ENCODE measurements at places on chromosomes 11 and 22. TPM values are rescaled to one million over a fixed set of nuclear protein-coding genes. Genes with fewer than 3 reads are reported as not detected.

OR8A1 gene
- not detected for total RNA-seq

- no peaks in the 10 kb centered on the region for H3K27me3 ChIP-seq
- H3K4me1 ChIP-seq, result no peaks in the 10 kb centered on the region
- H3K36me3 ChIP-seq, result no peaks in the 10 kb centered on the region
- no peak overlapping the region for H3K27ac ChIP-seq
- no peak overlapping the region for H3K4me3 ChIP-seq
Measured at GRCh38 chr22:47678048-47678447, 915.6 kb downstream of the TBC1D22A start.

SCT gene
- total RNA-seq, result not detected

HORMAD2 gene
- not detected for total RNA-seq

OR51F2 gene
- not detected for total RNA-seq

- no peak overlapping the region for H3K27ac ChIP-seq
- H3K36me3 ChIP-seq, result no peaks in the 10 kb centered on the region
- H3K27me3 ChIP-seq, result no peaks in the 10 kb centered on the region
- H3K4me3 ChIP-seq, result no peak overlapping the region
Measured at GRCh38 chr11:7571640-7572000, 57.8 kb downstream of the PPFIBP2 start.

DNA sequence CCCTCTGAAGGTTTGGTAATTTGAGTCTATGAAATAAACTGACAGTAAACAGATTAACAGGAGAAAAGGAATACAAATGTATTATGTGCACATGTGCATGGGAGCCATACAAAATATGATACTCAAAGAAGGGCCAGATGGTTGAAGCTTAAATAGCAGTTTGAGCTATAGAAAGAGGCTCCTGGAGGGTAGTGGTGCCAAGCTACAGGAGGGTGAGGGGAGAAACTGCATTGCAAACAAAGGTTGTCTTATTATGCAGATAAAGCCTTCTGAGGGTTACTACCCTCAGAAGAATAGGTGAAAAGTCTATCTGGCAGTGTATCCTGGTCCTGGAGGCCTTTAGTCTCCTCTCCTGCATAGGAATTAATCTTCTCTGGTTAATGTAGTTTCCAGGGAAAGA is 267.3 kb upstream of the MPPED2 start:
- H3K4me1 ChIP-seq, result no peaks in the 10 kb centered on the region
- no peak overlapping the region for H3K27ac ChIP-seq
- H3K27me3 ChIP-seq, result no peaks in the 10 kb centered on the region

- H3K36me3 ChIP-seq, result no peaks in the 10 kb centered on the region
- DNase-seq, result no peak
- no peak overlapping the region for H3K4me3 ChIP-seq
- H3K27ac ChIP-seq, result no peak overlapping the region
Measured at GRCh38 chr11:365831-366230, 3.5 kb upstream of the B4GALNT4 start.

- H3K27me3 ChIP-seq, result no peaks in the 10 kb centered on the region
- H3K4me3 ChIP-seq, result peak overlapping the region; percentile 62
- H3K36me3 ChIP-seq, result no peaks in the 10 kb centered on the region
- no peaks in the 10 kb centered on the region for H3K4me1 ChIP-seq
- H3K27ac ChIP-seq, result no peak overlapping the region
- no peak for DNase-seq
Measured at GRCh38 chr11:124920870-124921609, 2.0 kb downstream of the HEPN1 start.

GRCh38 chr11:107864591-107864990 is 6.0 kb upstream of the SLC35F2 start:
- no peak overlapping the region for H3K27ac ChIP-seq
- H3K4me3 ChIP-seq, result no peak overlapping the region
- no peaks in the 10 kb centered on the region for H3K36me3 ChIP-seq
- H3K27me3 ChIP-seq, result no peaks in the 10 kb centered on the region
